Smooth muscle cell of trachea (primary cell): ENCODE measurements at places on chromosomes 5 and 9. TPM values are rescaled to one million over a fixed set of nuclear protein-coding genes. Genes with fewer than 3 reads are reported as not detected.

Gene CARD9
- 0.87 and 1.3 TPM in 2 replicates for total RNA-seq

Gene NFX1
- total RNA-seq, result 27.1 and 33.4 TPM in 2 replicates

Gene PCSK1
- total RNA-seq, result 0.15 and 0.17 TPM in 2 replicates

Gene ENG
- total RNA-seq, result 36.8 and 37.1 TPM in 2 replicates

Gene TIGD6
- total RNA-seq, result 8.7 and 12.9 TPM in 2 replicates

Gene SLC34A1
- not detected in 2 replicates for total RNA-seq

Gene C5
- total RNA-seq, result 5.1 and 8.9 TPM in 2 replicates

Gene SV2C
- not detected in 2 replicates for total RNA-seq

Gene NAIF1
- 14.2 and 14.3 TPM in 2 replicates for total RNA-seq
